ENCODE measurements at places on chromosomes 11 and 22. TPM values are rescaled to one million over a fixed set of nuclear protein-coding genes. Genes with fewer than 3 reads are reported as not detected.

The UPK2 gene
- total RNA-seq, result not detected

The KREMEN1 gene
- 0.92 TPM for total RNA-seq

The P2RX6 gene
- 0.45 TPM for total RNA-seq

The TSSK2 gene
- total RNA-seq, result not detected

The OSBPL5 gene
- 9.6 TPM for total RNA-seq

All from HT1080 (cell line).